Aorta (tissue), 5 donors: ENCODE measurements at places on chromosomes 11 and 22. TPM values are rescaled to one million over a fixed set of nuclear protein-coding genes. Genes with fewer than 3 reads are reported as not detected.

GRCh38 chr11:21142007-21142406 is 472.6 kb downstream of the NELL1 start:
- H3K36me3 ChIP-seq = no peaks in the 10 kb centered on the region
- H3K27me3 ChIP-seq = no peaks in the 10 kb centered on the region
- no peak overlapping the region for H3K4me3 ChIP-seq
- H3K4me1 ChIP-seq = no peaks in the 10 kb centered on the region

GRCh38 chr11:81869351-81870065 is 864.2 kb downstream of the FAM181B start:
- H3K27ac ChIP-seq = no peak overlapping the region
- H3K4me3 ChIP-seq = no peak overlapping the region
- no peak for DNase-seq
- H3K36me3 ChIP-seq = no peaks in the 10 kb centered on the region

DNA sequence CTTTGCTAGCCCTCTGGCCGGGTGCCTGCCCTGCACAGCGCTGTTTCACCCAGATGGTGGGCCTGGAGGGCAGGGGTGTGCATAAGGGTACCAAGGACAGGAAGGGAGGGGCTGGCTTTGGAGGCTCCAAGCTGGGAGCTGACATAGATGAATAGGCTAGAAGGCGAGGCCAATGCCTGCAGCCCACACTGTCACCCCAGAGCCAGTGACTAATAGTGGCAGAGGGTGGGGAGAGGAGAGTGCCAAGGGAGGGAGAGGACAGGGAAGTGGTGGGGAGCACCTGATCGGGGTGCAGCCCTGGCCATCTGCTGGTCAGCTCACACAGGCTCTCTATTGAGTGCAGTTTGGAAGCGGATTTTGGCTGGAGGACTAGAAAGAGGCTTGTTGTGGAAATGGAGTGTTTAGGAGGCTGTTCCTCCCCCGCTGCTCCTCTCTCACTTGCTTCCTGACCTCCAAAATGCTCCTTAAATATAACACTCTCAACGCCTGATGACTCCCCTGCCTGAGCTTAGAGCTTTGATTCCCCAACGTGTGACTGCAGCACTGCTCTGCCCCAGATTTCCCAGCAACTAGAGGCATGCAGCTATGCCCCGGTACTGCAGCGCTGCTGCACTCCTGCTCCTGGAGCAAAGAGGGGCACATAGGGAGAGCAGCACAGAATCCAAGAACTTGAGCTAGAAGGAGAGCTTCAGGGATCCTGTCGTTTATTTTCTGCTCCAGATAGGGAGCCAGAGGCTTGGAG is 89.2 kb downstream of the GRAMD1B start:
- no peak overlapping the region for H3K27ac ChIP-seq
- H3K36me3 ChIP-seq = no peaks in the 10 kb centered on the region
- no peak for DNase-seq
- no peak overlapping the region for H3K4me3 ChIP-seq
- H3K27me3 ChIP-seq = no peaks in the 10 kb centered on the region

Gene PATE4
- not detected for total RNA-seq

Gene OR2AG1
- not detected for total RNA-seq

Gene IGSF22
- total RNA-seq = 0.58 TPM

Gene RIMBP3B
- 0.66 TPM for total RNA-seq

Gene KRTAP5-2
- not detected for total RNA-seq
